ENCODE measurements at places on chromosomes 1 and 21.

- DNase-seq, result no peak
Measured at GRCh38 chr1:93448292-93448982, 519 bp downstream of the FNBP1L start.

- no peak for DNase-seq
Measured at GRCh38 chr1:7046891-7047290, 261.6 kb downstream of the CAMTA1 start.

DNA sequence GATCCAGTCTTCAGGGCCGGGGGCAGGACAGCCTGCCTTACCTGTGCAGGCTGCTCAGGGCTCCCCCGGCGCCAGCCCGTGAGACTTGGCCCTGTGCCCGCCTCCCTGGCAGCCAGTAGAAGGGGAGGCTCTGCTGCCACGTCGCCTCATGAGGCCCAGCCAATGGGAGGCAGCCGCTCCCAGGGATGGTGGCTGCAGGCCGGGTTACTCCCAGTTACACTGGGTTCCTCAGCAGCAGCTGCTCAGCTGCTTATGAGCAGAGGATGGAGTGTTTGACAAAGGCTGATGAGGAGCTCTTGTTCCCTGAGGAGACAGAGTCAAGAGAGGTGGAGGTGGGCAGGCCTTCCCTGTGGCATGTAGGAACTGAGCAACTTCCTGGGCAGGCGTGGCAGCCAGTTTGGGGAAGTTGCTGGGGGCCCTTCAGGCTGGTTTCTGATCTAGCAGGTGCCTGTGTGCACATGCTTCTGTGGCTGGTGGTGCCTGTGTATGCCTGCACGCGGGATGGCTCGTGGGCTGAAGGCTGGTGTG is 5.5 kb downstream of the MFSD2A start:
- DNase-seq, result no peak

GRCh38 chr1:65066419-65066765 is 81.6 kb upstream of the AK4 start:
- DNase-seq, result no peak

- no peak for DNase-seq
Measured at GRCh38 chr1:113984710-113985109, 5.4 kb downstream of the OLFML3 start.

DNA sequence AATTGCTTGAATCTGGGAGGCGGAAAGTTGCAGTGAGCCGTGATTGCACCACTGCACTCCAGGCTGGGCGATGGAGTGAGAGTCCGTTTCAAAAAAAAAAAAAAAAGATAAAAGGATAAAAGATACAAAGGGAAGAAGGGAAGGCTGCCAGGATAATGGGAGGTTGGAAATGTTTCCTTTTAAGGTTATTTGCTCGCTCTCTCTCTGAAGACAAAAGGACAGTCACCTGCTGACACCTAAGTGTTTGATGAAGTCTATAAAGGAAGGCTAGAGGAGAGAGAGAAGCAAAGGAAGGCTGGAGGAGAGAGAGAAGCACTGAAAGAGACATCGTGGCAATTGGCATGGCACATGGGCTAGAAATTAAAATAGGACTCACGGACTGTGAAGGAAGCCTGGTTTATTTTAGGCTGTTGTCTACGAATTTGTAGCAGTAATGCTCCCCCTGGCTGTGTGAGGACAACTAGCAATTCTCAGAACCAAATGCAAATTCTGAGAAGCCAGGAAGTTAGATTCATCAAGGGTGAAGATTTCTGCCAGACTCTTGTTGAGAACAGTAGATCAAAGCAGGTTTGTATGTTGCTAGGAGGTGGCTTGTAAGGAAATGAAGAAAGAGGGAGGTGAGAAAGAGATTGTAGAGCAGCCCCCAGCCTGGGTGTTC is 154.2 kb downstream of the ZP4 start:
- DNase-seq, result no peak

- no peak for DNase-seq
Measured at GRCh38 chr21:39657091-39657689, 44.5 kb downstream of the B3GALT5 start.

DNA sequence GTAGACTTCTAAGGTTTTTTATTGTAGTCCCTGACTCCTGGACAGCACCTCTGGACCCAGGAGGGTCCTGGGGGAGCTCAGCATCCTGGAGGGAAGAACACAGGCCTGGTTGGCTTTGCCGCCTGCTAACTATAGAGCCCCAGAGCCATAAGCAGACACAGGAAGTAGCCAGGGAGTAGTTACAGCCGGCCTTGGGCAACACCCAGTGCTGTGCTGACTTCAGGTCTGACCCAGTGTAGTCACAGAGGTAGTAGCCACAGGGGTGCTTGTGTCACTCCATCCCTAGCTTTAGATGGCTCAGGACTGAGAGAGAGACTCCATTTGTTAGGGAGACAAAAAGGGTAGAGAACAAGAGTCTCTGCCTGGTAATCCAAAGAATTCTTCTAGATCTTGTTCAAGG is 21.9 kb downstream of the MCOLN2 start:
- no peak for DNase-seq

DNA sequence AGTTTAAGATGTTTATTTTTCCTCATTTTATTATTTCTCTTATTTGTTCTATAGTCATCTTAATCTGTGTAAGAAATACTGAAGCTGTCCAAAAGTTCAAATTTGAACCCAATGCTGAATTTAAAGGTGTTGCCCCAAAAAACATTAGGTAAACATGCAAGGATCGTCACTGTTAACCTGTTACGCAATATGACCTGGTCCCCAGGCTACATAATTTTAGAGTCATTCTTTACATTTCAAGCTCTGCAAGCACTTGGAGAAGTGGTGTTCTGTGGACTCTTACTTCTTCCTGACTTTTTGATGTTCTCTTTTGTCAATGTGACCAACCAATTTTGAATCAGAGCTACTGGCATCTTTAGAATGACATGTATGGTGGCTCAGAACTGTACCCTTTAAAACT is 106.0 kb downstream of the CLIC6 start:
- no peak for DNase-seq

DNA sequence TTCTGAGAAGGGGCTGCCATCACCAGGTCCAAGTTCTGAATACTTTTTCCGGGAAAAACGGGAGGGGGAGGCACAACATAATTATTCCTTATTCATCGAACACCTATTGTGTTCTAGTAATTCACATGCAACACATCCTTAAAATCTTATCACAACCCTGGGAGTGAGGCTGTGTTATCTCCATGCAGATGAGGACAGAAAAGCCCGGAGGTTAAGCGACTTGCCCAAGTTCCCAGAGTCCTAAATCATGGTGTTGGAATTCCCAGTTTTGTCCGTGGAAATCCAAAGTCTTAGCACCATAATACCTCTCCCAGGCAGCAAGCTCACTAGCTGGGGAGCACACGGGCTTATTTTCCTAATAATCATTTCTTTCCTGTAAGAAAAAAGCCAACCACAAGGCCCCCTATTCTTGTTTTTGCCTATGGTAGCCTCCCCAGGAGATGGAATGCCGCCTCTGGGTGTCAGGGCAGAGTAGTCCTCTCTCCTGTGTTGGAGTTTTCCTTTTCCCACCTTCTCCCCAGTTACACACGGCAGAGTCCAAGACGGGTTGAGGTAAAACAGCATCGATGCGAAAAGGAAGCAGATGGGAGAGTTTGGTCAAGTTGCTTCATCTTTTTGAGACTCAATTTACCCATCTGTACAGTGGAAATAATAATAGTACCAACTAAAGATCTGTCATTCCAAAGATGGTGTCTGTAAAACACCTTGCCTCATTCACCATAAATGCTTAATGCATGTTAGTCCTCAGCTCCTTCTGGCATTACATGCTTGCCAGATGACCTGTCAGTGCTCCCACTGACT is 228.0 kb upstream of the TMEM51 start:
- DNase-seq, result no peak

GRCh38 chr1:145750426-145750825 is 31.1 kb downstream of the CD160 start:
- no peak for DNase-seq

GRCh38 chr1:61299463-61299862 is 217.1 kb downstream of the NFIA start:
- DNase-seq, result no peak

DNA sequence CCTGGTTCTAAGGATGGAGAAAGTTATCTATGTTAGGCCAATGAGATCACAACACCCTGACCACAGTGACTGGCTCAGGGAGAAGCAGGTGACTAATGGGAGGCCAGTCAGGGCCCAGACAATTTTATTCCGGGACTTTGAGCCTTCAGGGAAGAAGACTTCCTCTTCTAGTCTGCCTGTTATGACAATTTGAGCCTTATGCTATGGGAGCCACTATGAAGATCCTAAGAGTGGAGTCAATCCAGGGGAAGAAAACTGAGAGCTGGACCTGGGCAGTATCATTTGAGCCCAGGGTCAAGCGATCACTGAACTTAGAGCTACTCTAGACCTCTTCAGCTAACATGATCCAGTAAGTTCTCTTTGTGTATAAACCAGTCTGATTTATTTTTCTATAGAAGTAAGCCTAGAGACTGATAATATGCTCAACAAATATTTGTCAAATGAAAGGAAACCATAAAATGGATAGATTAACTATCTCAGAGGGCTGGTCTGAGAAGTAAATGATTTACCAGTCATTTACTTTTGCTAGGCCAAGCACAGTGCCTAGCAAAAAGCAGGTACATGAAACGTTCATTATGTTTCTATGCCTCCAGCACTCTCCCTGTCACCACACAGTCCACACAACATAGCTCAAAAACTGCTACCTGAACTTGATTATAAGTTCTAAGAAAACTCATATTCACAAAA is 4.2 kb upstream of the C1orf141 start:
- no peak for DNase-seq

- DNase-seq, result no peak
Measured at GRCh38 chr21:16992448-16992847, 520.4 kb upstream of the CXADR start.

DNA sequence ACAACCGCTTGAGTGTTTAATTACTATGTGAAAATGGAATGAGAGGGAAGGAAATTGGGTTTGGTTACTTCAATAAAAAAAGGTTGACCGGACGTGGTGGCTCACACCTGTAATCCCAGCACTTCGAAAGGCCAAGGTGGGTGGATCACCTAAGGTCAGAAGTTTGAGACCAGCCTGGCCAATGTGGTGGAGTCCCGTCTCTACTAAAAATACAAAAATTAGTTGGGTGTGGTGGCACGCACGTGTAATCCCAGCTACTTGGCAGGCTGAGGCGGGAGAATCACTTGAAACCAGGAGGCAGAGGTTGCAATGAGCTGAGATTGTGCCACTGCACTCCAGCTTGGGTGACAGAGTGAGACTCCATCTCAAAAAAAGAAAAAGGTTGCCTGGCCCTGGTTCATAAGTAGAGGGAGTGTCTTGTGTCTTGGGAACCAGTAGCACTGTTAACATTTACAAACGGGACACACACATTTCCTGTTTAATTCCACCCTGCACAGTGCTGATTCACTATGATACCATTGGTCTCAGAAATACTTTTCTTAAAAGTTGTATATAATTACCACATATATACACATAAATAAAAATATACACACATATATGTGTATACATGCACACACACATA is 27.6 kb upstream of the CLDN14 start:
- DNase-seq, result no peak

DNA sequence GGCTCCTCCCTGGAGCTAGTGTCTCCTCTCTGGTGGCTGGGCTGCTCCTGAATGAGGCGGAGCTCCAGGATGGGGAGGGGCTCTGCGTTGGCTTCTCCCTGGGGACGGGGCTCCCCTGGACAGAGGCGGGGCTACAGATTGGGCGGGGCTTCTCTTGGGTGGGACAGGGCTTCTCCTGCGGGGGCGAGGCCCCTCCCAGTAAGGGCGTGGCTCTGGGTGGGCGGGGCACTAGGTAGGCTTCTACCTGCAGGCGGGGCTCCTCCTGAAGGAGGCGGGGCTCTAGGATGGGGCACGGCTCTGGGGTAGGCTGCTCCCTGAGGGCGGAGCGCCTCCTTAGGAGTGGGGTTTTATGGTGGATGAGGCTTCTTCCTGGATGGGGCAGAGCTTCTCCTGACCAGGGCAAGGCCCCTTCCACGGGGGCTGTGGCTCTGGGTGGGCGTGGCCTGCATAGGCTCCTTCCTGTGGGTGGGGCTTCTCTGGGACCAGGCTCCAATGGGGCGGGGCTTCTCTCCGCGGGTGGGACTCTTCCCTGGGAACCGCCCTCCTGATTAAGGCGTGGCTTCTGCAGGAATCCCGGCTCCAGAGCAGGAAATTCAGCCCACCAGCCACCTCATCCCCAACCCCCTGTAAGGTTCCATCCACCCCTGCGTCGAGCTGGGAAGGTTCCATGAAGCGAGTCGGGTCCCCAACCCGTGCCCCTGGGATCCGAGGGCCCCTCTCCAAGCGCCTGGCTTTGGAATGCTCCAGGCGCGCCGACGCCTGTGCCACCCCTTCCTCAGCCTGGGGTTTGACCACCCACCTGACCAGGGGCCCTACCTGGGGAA is 22.7 kb upstream of the ARF1 start:
- DNase-seq, result no peak

DNA sequence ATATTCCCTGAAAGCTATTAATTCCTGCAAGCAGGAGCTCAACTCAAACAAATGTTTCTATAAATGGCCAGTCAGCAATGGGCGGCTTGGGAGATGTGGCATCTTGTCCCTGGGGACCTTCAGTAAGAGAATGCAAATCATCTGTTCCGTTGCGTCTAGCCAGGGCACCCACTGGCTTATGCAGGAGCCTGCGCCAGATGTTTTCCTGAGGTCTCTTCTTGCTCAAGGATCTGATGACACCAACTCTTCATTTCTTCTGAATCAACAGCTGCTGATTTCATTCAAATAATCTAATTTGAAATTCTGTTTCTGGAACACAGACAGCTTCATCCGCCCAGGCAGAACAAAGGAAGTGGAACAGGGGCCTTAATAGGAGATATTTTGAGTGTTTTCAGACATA is 70.0 kb upstream of the AJAP1 start:
- DNase-seq, result no peak

DNA sequence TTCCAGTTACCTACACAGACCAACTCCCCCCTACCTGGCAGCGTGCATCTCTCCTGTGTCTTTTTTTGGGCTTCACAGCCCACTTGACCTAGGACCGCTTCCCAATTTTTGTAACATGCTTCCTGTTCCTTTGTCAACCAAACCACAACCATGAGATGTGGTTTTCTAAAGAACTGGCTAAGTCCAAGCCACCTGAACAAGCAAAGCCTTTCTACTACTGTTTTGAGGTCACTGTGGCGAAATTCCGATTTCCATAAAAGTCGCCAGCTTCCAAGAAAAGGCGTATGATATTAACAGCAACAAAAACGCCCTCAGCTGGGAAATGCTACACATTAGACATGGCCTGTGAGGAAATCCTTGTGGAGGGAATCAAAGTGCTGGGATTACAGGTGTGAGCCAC is 12.7 kb upstream of the AK2 start:
- no peak for DNase-seq

DNA sequence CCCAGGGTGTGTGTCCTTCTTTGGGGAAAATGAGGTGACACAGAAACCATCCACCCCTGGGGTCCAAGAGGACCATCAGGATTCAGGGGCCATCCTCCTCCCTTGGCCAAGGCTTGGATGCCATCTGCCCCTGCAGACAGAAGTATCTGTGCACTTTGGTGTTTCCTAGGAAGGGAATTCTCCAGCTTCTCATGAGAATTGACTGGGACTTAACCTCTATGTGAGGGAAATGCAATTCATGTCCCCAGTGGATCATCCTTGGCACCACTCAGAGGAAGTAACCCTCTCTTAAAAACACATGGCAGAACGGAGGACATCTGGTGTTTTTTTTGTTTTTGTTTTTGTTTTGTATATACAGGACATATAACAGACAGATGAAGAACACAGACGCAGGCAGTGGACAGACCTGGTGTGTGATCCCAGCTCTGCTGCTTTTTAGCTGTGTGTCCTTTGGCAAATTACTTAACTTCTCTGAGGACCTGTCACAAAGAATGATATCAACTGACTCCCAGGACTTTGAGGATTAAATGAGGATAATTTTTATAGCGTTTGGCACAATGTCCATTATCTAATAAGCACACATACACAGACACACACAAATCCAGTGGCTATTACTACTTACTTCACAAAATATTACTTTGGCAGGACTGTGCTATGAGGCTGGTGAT is 3.8 kb downstream of the TNN start:
- no peak for DNase-seq
